Stimulated activated CD8-positive, alpha-beta memory T cell treated with anti-CD3 and anti-CD28 coated beads, Interleukin-7, amount 100 ng/mL, for 1 hour (primary cell): ENCODE measurements at places on chromosomes 11 and 22.

- no peak for DNase-seq
Observed at GRCh38 chr11:124150684-124151083, 32.5 kb upstream of the OR10D3 start.

- DNase-seq: no peak
Observed at GRCh38 chr22:19287076-19287707, 4.3 kb downstream of the CLTCL1 start.

DNA sequence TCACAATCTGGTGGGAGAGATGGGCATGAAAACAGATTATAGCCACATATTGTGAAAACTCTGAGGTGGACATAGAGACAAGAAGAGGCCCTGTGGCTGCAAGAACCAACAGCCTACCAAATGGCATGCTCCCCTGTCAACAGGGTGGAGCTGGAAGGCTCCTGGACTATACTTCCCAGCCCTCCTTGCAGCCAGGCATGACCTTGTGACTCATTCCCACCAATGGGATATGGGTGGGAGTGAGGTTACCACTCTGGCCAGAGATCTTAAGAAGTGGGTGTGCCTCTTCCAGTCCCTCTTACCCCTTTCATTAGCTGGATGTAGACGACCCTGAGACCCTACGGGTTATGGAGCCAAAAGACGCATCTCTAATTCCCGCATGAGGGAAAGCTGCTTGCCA lies 126.4 kb upstream of the ZBED5 start:
- no peak for DNase-seq

- DNase-seq: no peak
Observed at GRCh38 chr11:9397746-9398680, 13.6 kb downstream of the IPO7 start.

DNA sequence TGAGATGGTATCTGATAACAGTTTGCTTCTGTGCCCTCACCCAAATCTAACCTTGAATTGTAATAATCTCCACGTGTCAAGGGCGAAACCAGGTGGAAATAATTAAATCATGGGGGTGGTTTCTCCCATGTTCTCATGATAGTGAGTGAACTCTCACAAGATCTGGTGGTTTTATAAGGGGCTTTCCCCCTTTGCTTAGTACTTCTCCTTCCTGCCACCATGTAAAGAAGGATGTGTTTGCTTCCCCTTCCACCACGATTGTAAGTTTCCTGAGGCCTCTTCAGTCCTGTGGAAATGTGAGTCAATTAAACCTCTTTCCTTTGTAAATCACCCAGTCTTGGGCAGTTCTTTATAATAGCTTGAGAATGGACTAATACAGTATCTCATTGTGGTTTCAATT lies 8.5 kb upstream of the OVCH2 start:
- DNase-seq: no peak

DNA sequence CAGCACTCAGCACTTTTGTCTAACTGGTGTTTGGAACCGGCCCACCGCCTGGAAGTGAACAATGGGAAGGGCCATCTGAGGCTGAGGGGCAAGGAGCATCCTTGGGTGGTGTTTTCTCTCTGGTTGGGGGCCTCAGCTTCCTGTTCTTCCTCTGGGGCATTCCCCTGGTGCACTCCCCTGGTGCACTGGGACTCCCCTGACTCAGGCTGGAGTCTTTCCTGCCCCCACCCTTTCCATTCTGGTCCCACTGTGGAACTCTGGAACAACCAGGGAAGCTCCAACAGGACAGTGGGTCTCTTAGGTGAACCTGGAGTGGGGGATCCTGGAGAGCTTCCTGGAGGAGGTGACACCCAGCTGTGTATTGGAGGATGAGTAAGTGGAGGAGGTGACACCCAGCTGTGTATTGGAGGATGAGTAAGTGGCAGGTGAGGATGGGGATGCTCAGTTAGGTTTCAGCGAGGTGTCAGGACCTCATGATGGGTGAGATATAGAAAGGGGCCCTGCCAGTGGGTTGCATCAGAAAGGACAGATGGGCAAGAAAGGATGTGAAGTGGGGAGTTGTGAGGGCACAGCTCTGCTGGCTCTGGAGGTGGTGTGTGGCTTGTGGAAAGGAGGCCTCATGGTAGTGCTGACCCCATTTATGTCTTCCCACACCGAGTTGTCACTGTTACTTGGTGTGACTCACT lies 132.1 kb downstream of the OSBP2 start:
- DNase-seq: no peak
